ENCODE measurements at places on chromosomes 16 and 17. TPM values are rescaled to one million over a fixed set of nuclear protein-coding genes. Genes with fewer than 3 reads are reported as not detected.

Gene CCL17
- not detected for polyA plus RNA-seq

Gene CHAD
- not detected for polyA plus RNA-seq

Gene KRT27
- not detected for polyA plus RNA-seq

Gene C1QBP
- polyA plus RNA-seq: 557 TPM

Gene TMEM132E
- polyA plus RNA-seq: not detected

Gene MEIOB
- polyA plus RNA-seq: 3.5 TPM

Gene SRL
- polyA plus RNA-seq: 0.03 TPM

Gene CDRT4
- 0.76 TPM for polyA plus RNA-seq

Gene KLHDC4
- 37.2 TPM for polyA plus RNA-seq

Gene ATP1B2
- 0.10 TPM for polyA plus RNA-seq

Gene B3GNT9
- polyA plus RNA-seq: 9.3 TPM

Gene DNASE1L2
- polyA plus RNA-seq: 1.2 TPM

Gene HCRT
- not detected for polyA plus RNA-seq

Gene KRTAP9-2
- not detected for polyA plus RNA-seq

Gene LRRC36
- 0.48 TPM for polyA plus RNA-seq

Gene CDH15
- 0.08 TPM for polyA plus RNA-seq

Gene TP53TG3F
- 0.12 TPM for polyA plus RNA-seq

- DNase-seq: no peak
Measured at GRCh38 chr17:37385474-37385990, 9.7 kb downstream of the C17orf78 start.

- no peak for DNase-seq
Measured at GRCh38 chr17:45241328-45242028, 19.8 kb downstream of the FMNL1 start.

- peak; percentile 66 for DNase-seq
Measured at GRCh38 chr16:66728117-66728787, 23.2 kb downstream of the DYNC1LI2 start.

DNA sequence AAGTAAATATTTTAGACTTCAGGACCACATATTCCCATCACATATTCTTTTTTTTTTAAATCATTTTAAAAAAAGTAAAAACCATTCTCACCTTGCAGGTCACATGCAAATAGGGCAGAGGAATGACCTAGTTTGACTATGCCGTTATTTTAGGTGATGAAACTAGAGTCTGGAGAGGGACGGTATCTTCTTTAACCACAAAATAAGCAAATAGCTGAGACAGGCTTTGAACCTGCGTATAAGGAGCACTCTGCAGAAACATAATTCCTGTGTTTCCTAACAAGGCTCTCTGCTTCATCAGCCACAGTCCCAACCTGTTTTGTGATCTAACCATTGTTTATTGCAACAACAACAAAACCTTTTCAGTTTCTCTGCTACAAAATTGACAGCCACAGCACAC, 121.5 kb downstream of the PCTP start:
- no peak for DNase-seq

- DNase-seq: peak; percentile 66
Measured at GRCh38 chr17:44941712-44942331, 5.8 kb downstream of the KIF18B start.

GRCh38 chr17:80793851-80794267, 197.8 kb upstream of the CHMP6 start:
- DNase-seq: no peak

DNA sequence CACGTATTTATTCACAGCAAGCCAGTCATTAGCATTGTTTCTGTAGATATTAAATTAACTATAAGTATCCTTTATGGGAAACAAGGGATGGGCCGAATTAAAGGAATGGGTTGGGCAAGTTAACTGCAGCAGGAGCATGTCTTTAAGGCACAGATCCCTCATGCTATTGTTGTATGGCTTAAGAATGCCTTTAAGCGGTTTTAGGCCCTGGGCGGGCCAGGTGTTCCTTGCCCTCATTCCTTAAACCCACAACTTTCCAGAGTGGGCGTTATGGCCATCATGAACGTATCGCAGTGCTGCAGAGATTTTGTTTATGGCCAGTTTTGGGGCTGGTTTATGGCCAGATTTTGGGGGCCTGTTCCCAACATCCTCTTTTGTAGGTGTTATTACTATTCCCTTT, 9.1 kb downstream of the PHKB start:
- no peak for DNase-seq

DNA sequence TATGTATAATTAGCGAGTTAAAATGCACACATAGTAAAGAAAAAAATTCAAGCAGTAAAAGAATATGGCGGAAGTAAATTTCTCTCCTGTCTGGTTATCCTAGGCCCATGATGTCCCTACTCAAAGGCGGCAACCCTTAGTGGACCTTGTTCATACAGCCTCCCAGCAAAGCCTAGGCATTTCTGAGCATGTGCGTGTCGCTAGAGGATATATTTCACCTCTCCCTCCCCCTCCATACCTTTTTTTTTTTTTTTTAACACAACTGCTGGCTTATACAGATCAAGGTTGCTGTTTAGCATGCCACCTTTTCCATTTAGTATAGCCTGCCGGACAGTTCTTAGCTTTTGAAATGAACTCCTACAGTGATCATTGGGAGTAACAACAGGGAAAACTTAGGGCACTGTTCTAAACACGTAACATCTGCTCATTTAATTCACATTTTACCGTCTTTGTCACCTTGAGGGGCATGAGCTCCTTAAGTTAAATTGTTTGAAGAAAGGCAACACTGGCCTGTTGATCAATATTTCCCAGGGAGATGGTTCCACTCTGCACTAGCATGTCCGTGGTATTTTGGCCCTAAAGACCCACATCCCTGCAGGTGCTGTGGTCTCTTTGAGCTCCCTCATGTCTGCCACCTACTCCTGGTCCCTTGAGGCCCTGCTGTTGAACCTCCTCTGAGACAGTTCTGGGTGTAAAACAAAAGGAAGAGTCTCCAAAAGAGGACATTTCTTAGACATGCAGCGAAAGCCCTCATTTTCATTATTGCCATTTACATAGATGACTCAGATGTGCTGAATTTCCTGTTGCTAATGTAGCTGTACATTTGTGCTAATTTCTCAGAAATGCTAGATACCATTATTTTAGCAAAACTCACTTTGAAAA, 4.1 kb upstream of the TNFRSF13B start:
- DNase-seq: no peak

DNA sequence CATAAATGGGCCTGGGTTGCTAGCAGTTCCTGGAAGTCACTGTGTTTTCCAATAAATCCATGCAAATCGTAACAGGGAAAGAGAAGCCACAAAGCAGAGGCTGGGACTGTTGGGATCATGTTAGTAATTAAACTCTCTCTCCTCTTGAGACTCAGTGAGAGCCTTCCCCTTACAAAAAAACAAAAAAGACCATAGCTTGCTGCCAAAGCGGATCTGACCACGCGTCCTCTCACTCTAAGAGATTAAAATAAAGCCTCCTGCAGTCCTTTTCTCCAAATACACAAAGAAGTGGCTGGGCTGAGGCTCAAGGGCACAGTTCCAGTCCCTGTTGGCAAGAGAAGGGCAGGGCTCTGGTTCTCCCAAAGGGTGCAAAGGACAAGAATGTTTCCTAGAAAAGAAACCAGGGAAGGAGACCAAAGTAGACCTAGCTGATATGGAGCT, 38.5 kb downstream of the PIGL start:
- no peak for DNase-seq

DNA sequence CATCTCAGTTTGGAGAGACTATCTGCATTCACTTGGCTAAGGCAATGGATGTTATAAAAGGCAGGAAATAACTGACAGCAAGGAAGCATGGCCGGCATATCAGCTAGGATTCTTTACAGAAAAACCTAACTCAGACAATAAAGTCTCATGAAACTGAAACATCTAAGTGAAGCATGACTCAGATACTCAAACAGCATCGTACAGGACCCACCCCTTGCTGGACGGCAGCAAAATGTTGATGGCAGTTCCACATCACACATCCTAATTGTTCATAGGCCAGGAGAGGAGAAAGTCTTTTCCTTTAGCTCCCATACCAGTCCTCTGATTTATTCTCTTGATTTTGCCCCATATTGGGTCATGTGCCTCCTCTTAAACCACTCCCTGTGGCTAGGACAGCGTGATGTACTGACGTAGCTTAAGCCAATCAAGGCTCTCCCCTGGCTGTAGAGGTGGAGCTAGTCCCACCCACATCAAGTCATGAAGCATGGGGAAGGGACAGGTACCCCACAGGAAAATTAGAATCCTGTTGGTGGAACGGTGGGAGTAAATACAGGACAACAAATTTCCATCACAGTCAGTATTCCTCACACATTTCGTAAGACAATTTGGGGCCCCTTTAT, 178.9 kb downstream of the IRX3 start:
- no peak for DNase-seq

GRCh38 chr16:12010388-12011251, 34.1 kb downstream of the SNX29 start:
- no peak for DNase-seq

DNA sequence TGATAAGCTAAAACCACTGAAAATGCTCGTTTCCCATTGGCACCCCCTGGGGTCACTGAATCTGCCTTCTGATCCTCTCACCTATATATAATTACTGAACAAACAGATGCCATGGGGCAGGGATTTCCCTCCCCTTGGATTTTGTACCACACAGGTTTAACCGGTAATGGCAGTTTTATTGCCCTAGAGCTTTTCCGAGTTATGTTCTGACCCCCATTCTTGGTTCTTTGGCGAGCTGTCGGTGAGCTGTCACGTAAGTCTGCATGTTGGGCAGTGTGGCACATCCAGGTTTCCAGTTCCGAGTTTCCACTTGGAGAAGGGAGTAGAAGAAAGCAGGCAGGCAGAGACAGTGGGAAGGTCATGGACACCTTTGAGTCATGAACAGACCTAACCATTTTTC, 7.1 kb downstream of the TMEM97 start:
- DNase-seq: no peak

- DNase-seq: no peak
Measured at GRCh38 chr17:31092475-31093064, 2.2 kb upstream of the NF1 start.

GRCh38 chr17:4998027-4998731, 429 bp downstream of the KIF1C start:
- peak; percentile 36 for DNase-seq

DNA sequence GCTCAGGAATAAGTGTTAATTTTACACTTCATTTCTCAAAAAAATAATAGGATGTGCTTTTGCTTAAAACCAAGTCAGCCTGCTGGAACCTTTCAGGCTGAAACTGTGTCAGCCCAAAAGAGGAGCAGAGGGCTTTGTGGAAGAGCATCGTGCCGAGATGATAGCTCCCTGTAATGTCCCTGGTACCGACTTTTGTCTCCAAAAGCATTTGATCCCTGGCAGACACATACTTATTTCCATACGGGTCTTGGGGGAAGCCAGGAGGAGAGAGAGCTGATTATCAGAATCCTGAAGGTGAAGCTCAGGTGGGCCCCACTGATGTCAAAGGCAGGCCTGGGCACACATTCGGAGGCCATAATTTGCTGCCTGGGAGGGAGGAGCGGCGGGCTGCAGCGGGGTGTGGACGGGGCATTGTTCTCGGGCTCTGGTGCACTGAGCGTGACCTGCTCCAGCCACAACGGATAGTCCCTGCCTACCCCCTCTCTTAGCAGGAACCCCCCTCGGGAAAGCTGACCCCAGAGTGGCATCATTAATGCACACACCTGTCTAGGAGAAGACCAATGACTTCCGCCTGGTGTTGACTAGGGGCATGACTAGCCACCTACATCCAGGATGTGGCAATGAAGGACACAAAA, 155.9 kb downstream of the C16orf78 start:
- DNase-seq: no peak

GRCh38 chr16:81532491-81533174, 88.0 kb downstream of the CMIP start:
- DNase-seq: peak; percentile 67

- DNase-seq: no peak
Measured at GRCh38 chr16:4505356-4506147, 29.4 kb downstream of the HMOX2 start.

DNA sequence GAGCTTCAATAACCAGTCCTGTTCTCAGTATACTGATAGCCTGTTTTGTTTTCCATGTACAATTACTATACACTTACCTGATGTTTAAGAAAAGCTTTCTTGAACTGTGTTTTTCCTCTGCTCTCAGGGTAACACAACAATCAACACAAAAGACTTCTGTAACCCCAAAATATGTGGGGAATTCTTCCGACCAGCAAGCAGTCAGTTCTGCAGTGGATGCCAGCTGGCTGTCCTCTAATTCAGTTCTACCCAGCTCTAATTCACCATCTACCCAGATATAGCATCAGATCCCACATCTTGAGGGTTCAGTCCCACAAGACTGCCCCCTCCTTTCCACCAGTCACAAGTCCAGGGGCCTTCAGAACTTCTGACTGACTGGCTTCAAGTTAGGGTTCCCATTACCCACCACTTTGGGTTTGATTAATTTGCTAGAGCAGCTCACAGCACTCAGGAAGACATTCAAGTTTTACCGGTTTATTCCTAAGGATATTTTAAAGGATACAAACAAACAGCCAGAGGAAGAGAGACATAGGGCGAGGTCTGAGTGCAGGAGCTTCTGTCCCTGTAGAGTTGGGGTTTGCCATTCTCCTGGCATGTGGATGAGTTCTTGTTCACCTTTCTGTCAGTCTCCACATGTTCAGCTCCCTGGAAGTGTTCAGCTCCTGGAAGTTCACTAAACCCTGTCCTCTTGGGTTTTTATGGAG, 178.2 kb downstream of the CHD9 start:
- no peak for DNase-seq

Measured in A549 (cell line).